GM12864 (cell line): ENCODE measurements at places on chromosomes 1 and 21.

DNA sequence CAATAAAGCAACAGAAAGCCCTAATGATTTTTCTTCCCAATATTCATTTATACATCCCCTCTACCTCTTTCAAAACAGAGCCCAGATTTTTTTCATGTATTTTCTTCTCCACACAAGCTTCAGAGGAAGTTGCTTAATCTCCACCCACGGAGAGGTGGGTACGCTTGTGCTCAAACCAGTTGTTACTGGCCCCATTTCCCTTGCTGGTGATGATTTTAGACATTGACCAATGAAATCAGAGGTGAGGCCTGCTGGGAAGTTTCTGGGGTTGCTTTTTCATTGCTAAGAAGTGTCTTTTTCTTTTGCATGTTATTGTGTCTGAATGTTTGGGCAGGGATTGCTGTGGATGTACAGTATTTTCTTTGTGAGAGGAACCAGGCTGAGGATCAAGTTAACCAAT lies 448.1 kb upstream of the B3GALT2 start:
- DNase-seq = no peak

DNA sequence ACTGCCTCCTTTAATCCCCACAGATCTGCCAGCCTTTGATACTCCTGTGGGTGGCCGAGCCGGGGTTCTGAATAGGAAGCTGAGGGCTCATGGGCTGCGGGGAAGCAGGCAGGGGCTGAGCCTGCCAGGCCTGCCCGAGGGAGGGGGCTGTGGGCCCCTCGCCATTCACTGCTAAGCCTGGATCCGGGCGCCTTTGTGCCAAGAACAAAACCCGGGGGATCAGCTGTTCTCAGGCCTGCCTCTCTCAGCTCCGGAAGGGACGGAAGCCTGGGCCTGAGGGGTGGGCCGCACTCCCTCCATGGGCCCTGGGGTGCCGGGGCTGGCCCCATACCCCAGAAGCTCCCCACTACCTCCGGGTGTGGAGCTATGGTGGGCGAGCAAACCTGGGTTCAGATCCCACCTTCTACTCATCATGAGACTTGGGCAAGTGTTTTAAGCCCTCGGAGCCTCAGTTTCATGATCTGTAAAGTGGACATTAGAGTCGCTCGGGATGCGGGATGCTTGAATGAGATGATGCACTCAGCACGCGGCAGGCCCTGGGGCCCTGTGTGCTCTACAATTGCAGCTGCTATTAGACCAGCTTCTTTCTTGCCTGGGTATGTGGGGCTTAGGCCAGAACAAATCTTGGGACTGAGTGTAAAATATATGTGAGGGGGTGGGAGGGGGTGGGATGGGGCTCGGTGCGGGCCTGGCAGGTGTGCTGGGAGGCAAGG lies 19.2 kb upstream of the EPHA2 start:
- no peak for DNase-seq

GRCh38 chr21:27292229-27292628 lies 325.3 kb upstream of the ADAMTS5 start:
- no peak for DNase-seq

DNA sequence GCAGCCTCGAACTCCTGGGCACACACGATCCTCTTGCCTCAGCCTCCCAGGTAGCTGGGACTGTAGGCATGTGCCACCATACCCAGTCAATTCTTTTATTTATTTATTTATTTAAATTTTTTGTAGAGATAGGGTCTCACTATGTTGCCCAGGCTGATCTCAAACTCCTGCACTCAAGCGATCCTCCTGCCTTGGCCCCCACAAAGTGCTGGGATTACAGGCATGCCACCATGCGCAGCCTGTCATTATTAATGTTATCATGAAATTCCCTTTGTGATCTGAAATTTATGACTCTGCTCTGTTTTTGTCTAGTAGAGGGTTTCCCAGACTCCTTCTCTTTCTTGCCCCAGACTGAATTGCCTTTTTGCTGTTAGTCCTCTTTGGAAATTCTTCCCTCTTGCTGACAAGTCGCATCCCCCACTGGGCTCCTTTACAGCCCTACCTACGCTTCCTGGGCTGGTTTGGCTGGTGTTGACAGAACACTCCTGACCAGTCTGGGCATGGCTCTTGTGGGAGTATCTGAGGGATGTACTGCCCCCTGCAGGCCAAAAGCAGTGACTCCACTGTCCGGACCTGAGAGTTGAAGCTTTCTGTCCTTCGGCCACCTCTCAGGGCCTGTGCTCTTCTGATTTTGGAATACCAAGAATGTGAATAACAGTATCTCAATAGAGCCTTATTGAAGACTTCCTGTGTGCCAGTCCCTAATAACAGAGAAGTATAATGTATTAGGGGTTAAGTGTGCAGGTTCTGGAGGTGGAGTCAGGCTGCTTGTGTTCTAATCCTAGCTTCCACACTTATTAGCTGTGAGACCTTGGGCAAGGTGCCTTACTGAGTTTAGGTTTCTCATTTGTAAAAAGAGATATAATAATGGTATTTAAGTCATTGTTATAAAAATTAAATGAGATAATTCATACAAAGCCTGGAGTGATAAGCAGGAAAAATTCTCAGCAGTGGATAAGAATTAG lies 28.2 kb downstream of the TCEANC2 start:
- DNase-seq = peak; percentile 43

- DNase-seq = no peak
These were observed 25.1 kb downstream of the SYNJ1 start for GRCh38 chr21:32702702-32703101.

- no peak for DNase-seq
These were observed 23.3 kb upstream of the SRSF10 start for GRCh38 chr1:24003331-24003972.

GRCh38 chr21:45114072-45114471 lies 39.7 kb downstream of the ADARB1 start:
- DNase-seq = no peak

- no peak for DNase-seq
These were observed 289.4 kb upstream of the DUSP10 start for GRCh38 chr1:222031318-222031717.

- DNase-seq = no peak
These were observed 474.5 kb upstream of the BEND5 start for GRCh38 chr1:49251019-49251784.

DNA sequence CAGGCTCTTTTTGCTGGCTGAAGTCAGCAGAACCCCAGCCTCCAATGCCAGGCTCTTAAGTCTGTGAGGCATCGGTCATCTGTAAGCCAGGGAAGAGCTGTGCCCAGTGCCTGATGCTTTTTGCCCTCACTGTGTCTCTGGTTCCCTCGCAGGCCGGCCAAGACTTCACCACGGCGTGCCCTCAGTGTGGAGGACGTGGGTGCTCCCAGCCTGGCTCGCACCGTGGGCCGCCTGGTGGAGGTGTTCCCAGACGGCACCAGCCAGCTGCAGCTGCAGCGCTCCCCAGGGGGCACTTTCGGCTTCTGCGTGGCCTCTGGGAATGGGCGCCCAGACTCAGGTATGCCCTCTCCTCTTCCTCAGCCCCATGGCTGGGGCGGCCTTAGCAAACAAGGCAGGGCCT lies 32.5 kb downstream of the KIAA1614 start:
- no peak for DNase-seq

DNA sequence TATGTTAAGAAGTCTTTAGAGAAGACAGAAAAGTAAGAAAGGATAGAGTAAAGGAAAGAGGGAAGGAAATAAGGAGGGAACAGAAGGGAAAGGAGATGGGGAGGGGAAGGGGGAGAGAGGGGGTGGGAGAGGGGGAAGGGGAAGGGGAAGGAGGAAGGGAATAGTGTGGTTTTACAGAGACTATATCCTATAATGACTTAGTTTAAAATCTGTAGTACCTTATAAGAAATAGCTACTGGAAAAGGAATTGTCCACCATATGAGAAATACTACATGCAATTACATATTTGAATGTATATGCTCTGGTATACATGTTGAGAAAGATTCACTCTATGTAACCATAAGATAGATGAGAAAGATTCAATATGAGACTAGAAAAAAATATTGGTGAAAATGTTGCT lies 1042.3 kb downstream of the BRINP3 start:
- no peak for DNase-seq

- no peak for DNase-seq
These were observed 43.2 kb downstream of the TMCO4 start for GRCh38 chr1:19756480-19756879.

GRCh38 chr21:46504666-46505065 lies 46.0 kb downstream of the DIP2A start:
- DNase-seq = no peak

GRCh38 chr21:44304011-44304616 lies 4.3 kb downstream of the PFKL start:
- DNase-seq = no peak

GRCh38 chr1:17676387-17677060 lies 78.6 kb upstream of the ACTL8 start:
- no peak for DNase-seq

DNA sequence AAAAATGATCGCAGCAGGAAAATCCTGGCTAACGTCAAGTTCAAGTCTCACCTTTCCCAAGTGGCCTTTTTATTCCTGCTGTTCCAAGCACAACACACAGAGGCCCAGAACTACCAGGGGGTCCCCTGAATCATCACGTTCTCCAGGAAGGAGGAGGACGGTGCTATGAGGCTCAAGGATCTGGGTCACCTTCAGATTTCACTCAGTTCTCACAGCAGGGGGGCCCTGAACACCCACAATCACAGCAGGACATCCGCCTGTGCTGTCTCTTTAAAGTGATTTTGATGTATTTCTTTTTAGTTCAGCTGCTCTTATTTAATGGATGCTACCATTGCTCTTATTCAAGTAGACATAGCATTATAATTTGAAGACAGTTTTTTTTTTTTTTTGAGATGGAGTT lies 173.4 kb downstream of the HUNK start:
- no peak for DNase-seq

DNA sequence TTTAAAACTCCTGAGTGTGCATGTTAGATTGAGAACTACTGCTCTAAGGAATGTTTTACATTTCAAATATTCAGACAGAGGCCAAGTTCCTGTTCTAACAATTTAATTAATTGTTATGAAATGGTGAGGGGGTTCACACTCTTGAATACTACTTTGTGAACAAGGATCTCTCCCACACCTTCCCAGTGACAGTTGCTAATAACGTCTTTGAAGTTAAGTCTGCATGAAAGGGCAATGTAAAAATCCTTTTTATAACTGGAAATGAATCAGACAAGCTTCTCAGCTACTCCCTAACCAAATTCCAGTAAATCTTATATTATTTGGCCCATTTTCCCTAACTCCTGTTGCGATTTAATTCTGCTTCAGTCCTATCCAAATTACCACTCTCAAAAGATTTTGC lies 828.5 kb upstream of the ADAMTS5 start:
- no peak for DNase-seq

GRCh38 chr1:234331507-234331906 lies 41.7 kb upstream of the COA6 start:
- no peak for DNase-seq

DNA sequence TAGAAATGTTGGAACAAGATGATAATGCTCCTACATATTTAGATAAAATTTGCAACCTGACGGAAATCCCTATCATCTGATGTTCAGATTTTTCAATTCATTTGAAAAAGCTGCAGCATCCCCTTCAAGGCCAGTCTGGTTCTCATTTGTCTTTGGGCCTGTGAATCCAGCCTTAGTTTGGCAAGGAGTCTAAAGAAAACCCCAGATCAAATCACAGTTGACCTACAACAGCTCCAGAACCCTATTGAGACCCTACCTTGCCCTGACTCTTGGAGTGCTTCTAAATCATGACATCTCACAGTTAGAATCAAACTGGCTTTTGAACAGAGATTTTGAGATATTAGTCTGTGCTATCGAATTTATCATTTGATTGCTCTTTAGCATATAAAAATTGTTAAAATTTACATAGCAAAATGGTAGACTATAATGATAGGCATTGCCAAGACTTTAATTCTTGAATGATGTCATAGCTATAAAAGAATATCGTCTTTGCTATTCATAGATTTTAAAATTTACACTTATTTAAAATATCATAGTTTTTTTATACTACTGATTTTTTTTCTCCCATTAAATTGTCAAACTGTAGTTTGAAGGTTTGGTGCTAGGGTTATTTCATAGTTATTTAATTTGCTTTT lies 2.2 kb downstream of the PPP2R5A start:
- no peak for DNase-seq

- DNase-seq = no peak
These were observed 56.7 kb upstream of the PUM1 start for GRCh38 chr1:31122101-31122735.

DNA sequence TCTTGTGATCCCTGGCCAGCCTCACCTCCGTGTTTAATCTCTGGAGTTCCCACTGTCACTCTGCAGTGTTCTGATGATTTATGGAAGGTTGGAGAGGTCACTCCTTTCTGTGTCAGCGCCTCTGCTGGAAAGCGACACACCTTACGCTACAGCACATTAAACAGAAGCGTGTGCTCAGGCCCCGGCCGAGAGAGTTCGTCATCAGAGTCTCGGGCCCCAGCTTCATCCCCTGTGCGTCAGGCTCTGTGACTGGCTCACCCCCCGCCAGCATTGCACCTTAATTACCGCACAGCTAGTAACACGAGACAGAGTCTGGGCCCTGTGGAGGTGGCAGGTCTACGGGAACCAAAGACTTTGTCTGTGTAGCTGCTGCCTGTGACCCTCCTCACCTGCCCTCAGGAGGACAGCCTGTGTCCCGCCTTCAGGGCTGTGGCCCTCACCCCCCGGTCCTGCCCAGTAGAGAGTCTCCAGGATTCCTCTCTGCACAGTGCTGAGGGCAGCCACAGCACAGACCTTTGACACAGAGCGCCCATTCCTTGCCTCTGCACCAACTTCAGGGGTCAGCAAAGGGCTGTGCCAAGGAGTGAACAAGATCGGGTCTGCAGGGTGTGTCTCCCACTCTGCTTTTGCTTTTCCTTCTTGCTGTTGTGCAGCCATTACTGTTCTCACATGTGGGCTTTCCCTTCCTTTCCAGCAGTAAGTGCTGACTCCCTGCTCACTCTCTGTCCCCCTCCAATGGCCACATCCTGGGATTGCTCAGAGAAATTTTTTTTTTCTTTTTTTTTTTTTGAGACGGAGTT lies 157.6 kb downstream of the PGBD5 start:
- no peak for DNase-seq

DNA sequence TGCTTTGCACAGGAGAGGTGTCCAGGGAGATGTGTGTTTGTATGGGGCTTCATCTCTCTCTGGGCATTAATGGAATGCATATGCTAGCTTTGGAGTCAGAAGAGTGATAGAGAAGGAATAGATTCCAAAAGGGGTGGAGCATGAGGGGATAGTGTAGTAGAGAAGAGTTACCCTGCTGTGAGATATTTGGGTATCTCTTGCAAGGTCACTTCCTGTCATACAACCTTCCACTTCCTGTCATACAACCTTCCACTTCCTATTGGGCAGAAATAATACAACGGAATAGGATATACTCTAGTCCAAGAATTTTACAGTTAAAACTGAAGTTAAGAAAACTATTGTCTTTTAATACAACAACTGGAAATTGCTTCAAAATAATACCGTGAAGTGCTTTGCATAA lies 351.8 kb upstream of the FMN2 start:
- no peak for DNase-seq
